ENCODE measurements at places on chromosomes 11 and 22.

- no peak for DNase-seq
These were observed 38.7 kb downstream of the PAX6 start for GRCh38 chr11:31772412-31772811.

DNA sequence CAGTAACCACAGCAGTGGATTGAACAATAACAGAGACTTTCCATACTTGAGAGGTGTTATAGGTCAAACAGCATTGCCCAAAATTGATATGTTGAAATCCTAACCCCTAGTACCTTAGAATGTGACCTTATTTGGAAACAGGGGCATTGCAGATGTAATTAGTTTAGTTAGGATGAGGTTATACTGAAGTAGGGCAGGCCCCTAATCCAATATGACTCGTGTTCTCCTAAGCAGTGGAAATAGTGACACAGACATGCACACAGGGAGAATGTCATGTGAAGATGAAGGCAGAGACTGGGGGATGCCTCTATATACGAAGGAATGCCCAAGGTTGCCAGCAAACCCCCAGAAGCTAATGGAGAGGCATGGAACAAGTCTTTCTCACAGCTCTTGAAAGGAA is 270.5 kb downstream of the TENM4 start:
- no peak for DNase-seq

GRCh38 chr11:118436639-118437207 is 431 bp downstream of the KMT2A start:
- DNase-seq = peak; percentile 56

DNA sequence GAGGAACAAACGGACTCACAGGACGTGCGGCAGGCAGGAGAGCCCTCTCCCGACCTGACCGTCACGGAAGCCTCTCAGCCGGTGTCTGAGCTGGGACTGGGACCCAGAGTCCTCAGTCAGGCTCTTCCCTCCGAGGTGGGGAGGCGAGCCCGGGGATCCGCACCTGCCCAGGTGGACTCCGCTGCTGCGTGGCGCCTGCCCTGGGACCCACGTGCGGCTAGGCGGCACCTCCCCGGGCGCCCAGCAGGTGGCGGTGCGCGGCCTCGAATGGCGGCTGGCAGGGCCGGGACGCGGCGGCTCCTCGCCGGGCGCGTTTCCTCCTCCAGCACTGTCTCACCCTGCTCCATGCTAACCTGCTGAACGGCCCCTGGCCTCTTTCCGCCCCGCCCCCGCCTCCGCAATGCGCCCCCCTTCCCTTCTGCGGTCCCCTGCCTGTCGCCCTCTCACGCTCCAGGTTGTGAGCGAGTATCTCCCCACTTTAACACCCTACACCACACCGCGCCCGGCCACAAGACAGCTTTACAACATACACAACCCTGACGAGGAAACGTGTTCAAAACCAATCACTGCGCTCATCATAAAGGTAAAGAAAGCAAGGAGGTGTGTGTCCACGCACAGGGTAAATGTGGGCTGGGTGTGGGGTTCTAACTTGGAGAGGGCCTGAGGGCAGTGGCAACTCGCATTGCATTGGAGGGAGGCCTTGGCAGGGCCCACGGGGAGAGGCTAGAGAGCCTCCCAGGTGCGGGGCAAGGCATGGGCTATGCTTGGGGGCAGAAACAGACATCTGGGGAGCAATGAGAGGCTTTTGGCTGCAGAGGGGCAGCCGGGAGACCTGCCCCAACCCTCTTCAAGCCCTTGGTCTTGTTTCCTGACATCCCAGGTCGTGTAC is 25.9 kb upstream of the ATXN10 start:
- peak; percentile 81 for DNase-seq

All from NB4 (cell line).